IMR-90 (cell line): ENCODE measurements at places on chromosomes 2 and 18. TPM values are rescaled to one million over a fixed set of nuclear protein-coding genes. Genes with fewer than 3 reads are reported as not detected.

DNA sequence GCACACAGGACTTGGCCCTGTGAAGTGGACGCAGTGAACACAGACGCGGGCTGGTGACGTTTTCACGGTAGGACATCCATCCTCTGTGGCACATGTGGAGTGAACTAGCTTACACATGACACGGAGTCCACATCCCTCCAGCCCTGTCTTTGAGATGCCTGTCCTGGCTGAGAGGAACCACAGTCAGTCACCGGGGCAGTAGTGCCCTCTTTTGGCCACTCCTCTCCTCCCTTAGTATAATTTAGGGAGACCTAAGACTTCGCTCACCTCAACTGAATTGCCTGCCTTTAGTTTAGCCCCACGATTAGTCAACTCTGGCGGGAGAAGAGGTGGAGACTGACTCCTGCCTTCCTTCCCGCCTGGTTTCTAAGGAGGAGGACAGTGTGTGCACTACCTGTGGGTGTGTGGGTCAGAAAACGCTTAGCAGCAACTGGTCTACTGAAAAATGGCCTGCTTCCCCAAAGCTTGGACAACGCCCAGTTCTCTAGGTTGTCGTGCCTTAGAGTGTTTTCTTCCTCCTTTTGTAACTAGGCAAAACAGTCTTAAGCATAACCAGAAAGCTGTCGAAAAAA is 70.6 kb downstream of the MBP start:
- DNase-seq: no peak

CFAP210 gene
- not detected in 2 replicates for total RNA-seq

LMAN2L gene
- 19.2 and 22.9 TPM in 2 replicates for total RNA-seq

DNA sequence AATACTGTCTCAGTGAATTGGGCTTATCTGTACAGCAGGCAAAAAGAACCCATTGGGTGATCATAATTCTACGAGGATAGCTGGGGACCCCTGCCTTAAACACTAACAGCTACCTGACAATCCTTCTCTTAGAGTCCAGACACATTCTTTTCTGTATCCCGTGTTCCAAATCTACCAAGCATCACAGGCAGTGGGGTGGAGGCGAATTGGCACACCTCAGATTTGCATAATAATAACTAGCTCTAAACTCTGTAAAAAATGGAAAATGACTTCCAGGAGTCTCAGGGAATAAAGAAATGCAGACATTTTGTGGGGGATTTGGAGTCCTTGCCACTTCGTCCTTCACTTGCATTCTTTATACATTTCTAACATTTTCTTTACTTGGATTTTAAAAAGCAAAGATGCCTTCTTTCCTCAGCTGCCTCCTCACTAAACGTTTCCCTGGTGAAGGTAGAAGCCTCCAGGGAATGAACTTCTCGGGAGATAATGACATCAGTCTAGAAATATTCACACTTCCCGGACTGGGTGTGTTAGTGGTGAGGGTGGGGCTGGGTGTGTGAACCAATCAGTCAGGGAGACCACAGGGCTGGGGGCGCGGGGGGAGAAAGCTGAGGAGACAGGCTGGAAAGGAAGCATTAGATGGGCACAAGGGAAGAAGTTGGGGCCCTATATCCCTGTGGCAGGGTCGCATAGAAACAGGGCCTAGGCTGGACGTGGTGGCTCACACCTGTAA is 59.1 kb upstream of the BOD1L2 start:
- DNase-seq: no peak

DNA sequence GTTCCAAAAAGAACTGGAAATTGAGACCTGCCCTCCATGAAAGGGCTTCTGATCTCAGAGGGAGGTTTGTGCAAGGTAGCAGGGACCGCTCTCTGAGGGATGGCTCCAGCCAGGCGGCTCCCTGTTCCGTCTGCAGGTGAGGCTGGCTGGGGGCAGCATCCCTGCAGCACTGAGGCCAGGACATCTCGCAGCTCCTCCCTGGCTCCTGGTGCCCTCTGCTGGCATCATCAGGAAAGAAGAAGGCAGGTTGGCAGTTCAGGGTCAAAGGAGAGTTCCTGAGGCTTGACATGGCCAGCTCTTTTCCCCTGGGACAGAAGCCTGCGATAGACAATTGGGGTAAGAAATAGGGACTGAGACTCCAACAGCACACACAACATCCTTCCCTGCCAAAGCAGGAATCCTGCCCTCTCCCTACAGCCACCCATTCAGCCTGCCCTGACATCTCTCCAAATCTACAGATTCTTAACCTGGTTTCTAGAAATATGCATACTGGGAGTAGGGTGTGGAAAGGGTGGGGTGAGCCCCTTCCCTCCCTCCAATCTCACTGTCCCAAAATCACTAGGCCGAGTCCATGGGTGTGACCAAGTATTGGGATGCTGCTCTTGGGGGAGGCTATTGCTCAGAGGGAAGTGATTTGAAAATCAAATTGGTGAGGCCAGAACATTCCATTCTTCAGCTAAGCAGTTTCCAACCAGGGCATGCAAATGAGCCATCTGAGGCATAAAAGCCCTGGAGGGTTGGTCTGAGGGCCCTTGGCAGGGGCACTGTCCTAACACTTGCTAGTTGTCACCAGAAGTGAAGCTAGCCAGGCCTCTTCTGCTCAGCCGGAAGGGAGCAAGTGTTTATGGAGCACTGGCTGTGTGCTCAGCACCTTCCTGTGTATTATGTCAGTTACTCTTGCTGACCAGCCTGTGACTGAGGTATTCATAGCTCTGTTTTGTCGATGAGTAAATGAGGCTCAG is 185.4 kb downstream of the TFCP2L1 start:
- no peak for DNase-seq

- DNase-seq: no peak
Observed at GRCh38 chr2:5190023-5190422, 502.2 kb upstream of the SOX11 start.

ACVR1C gene
- 0.18 and 0.28 TPM in 2 replicates for total RNA-seq

REG1B gene
- not detected in 2 replicates for total RNA-seq

GRCh38 chr2:23112517-23112916 is 272.5 kb upstream of the KLHL29 start:
- DNase-seq: no peak

DNA sequence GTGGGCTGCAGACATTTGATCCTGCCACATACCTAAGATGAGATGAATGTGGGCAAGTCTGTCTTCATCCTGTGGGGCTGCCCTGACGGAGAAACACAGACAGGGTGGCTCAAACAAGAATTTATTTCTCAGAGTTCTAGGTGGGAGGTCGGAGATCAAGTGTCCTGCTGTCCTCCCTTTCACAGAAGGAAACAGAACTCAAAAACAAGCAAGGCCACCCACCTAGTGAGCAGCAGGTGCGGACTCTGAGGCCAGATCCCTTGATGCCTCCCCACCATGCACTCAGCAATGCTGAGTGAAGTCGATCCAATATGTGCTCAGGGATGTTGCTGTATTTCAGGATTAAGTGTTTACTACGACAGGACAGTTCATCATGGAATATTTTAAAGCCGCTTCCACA is 63.0 kb upstream of the SNTG2 start:
- DNase-seq: no peak

VIL1 gene
- not detected in 2 replicates for total RNA-seq

AMER3 gene
- total RNA-seq: not detected in 2 replicates

TGFBRAP1 gene
- 8.9 and 10.4 TPM in 2 replicates for total RNA-seq

RPRM gene
- total RNA-seq: not detected in 2 replicates

DNA sequence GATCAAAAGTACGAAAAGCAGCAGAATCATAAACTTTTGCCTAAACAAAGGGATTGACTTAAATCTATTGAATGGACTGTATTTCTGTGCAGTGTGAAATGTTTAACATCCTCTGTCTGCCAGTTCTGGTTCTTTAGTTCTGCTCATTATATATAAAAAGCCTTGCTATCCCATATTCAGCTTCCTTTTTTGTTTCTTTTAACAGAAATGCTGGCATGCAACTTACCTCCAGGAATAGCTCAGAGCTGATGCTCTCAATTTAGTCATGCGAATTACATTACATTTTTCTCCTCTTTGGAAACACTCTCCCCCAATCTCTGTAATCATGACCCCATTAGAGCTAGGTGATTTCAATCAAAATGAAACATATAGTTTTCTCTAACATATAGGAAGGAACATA is 73.6 kb downstream of the SPHKAP start:
- DNase-seq: no peak
